Mononuclear cell (primary cell): ENCODE measurements at places on chromosomes 4 and X. TPM values are rescaled to one million over a fixed set of nuclear protein-coding genes. Genes with fewer than 3 reads are reported as not detected.

RGS12 gene
- total RNA-seq: 5.1 TPM

MAGEA2B gene
- 0.10 TPM for total RNA-seq

TKTL2 gene
- total RNA-seq: 0.42 TPM

AMBN gene
- total RNA-seq: not detected

SLC39A8 gene
- 26.3 TPM for total RNA-seq

ZAR1 gene
- not detected for total RNA-seq

GYPB gene
- total RNA-seq: not detected

TRPC5OS gene
- 0.10 TPM for total RNA-seq

LUZP4 gene
- not detected for total RNA-seq

BMX gene
- 0.10 TPM for total RNA-seq

NOX1 gene
- total RNA-seq: not detected

RRAGB gene
- total RNA-seq: 4.6 TPM

NUDT11 gene
- total RNA-seq: 1.6 TPM

PRIMPOL gene
- total RNA-seq: 8.5 TPM

SYN1 gene
- total RNA-seq: 0.21 TPM

TMLHE gene
- total RNA-seq: 13.1 TPM

NEUROG2 gene
- total RNA-seq: not detected

TNIP3 gene
- 0.73 TPM for total RNA-seq

ABCG2 gene
- total RNA-seq: 0.10 TPM

FAM47A gene
- total RNA-seq: not detected

SEPTIN6 gene
- total RNA-seq: 141 TPM

HSFX4 gene
- total RNA-seq: not detected

PAGE4 gene
- not detected for total RNA-seq

NAP1L3 gene
- 7.7 TPM for total RNA-seq

SLC34A2 gene
- total RNA-seq: under 0.01 TPM

GATA1 gene
- 1.6 TPM for total RNA-seq

CYSLTR1 gene
- 15.8 TPM for total RNA-seq

GCNA gene
- 1.5 TPM for total RNA-seq

SERPINA7 gene
- not detected for total RNA-seq

HHIP gene
- not detected for total RNA-seq

POU4F2 gene
- total RNA-seq: not detected

TMEM184C gene
- 26.0 TPM for total RNA-seq

PCDH7 gene
- not detected for total RNA-seq

LARP7 gene
- total RNA-seq: 32.3 TPM

STK26 gene
- 49.7 TPM for total RNA-seq

GIMD1 gene
- total RNA-seq: not detected

F9 gene
- total RNA-seq: not detected

NSG1 gene
- 3.7 TPM for total RNA-seq

AMMECR1 gene
- 14.1 TPM for total RNA-seq

TEX11 gene
- not detected for total RNA-seq
